ENCODE measurements at places on chromosomes 12 and 14.

DNA sequence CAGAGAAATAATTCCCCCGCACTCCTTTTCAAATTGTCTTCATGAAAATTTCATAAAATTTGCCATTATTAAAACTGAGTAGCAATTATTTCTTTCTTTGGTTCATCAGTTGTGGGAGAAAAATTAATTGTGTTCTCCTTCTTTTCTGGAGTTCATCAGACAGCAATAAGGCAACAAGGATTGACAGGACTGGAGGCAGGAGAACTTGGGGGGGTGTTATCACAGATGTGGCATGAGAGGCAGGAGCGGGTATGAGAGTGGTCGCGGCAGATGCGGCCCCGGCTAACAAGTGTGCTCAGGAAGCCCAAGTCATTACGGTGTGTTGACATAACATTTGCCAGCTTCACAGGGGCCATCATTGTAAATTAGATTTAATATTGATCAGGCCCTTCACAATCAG lies 306.6 kb upstream of the TMPO start:
- DNase-seq, result no peak

GRCh38 chr14:93941293-93941910 lies 14.3 kb downstream of the FAM181A start:
- DNase-seq, result no peak

DNA sequence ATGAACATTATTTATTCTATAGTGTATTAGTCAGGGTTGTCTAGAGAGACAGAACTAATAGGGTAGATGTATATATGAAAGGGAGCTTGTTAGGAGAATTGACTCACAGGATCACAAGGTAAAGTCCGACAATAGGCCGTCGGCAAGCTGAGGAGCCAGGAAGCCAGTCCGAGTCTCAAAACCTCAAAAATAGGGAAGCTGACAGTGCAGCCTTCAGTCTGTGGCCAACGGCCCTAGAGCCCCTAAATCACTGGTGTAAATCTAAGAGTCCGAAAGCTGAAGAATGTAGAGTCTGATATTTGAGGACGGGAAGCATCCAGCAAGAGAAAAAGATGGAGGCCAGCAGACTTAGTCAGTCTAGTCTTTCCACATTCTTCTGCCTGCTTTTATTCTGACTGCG lies 912.2 kb downstream of the FLRT2 start:
- no peak for DNase-seq

- no peak for DNase-seq
These were observed at the start of gene AMN for GRCh38 chr14:102922490-102923200. AMN (plus strand) TSS chr14:102922663; CDS start chr14:102922689, 26 bp downstream.

- no peak for DNase-seq
These were observed 11.7 kb downstream of the CAMKK2 start for GRCh38 chr12:121284551-121285390.

Data from GM06990 (cell line).